ENCODE measurements at places on chromosomes 7 and 10.

GRCh38 chr7:134254311-134254710, 62.4 kb downstream of the SLC35B4 start:
- no peak for DNase-seq

DNA sequence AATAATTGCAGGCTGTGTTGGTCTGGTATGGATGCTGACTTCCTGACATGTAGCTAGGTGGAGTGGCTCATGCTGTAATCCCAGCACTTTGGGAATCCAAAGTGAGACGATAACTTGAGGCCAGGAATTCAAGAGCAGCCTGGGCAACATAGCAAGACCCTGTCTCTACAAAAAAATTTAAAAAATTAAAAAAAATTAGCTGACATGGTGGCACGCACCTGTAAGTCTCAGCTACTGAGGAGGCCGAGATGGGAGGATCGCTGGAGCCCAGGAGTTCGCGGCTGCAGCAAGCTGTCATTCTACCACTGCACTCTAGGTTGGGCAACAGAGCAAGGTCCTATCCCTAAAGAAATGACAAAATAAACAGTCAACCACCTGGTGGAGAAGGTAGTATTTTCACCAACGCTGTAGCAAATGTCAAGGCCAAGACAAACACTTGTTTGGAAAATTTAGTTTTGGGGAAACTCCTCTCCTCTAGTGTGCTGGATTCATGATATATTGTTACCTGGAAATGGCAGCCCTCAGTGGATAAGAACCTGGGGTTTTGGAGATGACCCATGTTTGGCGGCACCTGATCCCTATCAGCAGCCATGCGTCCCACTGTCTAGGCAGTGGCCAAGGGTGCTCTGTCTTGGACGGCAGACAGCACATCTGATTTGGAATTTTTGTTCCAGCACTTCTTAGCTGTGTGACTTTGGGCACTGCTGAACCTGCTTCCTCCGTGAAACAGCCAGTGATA, 29.5 kb downstream of the CUX1 start:
- no peak for DNase-seq

DNA sequence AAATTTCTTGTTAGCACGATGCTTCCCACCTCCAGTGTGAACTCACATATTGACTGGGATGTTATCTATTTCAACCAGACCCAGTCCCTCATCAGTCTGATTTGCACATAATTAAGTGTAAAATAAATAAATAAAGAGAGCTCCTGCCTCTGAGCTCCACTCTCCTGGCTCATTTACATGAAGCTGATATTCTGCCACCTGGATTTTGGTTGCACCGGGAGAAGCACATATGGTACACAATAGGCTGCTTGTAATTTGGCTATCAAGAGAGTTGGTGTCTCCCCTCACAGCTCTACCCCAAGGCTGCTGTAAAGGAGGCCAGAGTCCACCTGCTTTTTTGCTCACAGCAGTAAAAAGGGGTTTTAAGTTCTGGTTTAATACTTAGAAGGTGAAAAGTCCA, 610.5 kb downstream of the KCNMA1 start:
- no peak for DNase-seq

DNA sequence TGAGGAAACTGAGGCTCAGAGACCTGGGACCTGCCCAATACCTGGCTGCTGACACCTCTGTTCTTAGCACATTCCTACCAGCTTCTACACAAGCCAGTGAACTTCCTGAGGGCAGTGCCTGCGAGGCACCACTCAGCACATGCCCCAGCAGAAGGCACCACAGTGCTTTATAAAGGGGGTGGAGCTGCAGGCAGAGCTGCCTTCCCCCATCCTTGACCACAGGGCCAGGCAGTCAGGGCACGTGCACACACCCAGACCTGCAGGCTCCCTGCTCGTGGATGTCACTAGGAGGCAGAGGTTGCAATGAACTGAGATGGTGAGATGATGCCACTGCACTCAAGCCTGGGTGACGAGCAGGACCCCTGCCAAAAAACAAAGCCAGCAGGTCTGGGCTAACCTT, 39.2 kb upstream of the TUBB8 start:
- no peak for DNase-seq

- no peak for DNase-seq
Observed at GRCh38 chr7:69791739-69792138, 193.5 kb downstream of the AUTS2 start.

Measured in activated CD4-positive, alpha-beta T cell treated with anti-CD3 and anti-CD28 coated beads, Interleukin-2, Interleukin-4, amounts not matched to agents 100 ng/mL and 50 ng/mL, durations not matched to agents 16 hours and 8 hours (primary cell).